ENCODE measurements at places on chromosomes 4 and X. TPM values are rescaled to one million over a fixed set of nuclear protein-coding genes. Genes with fewer than 3 reads are reported as not detected.

Gene SMR3B
- total RNA-seq = not detected

DNA sequence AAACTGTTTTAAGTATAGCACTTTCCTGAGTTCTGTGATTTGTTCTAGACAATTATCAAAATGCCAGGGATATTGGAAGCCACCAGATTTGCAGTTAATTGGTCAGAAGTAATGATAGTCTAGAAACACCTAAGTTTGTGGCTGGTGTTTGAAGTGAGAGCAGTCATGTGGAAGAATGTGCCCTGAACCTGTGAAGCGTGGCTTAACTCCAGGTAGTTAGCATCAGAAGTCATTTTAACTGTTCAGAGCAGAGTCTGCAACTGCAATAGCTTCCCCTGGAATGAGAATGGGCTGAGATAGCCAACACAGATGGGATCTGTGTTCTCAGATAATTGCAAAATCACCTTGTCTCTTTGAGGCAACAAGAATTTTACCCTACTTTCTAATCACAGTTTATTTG, 255.1 kb upstream of the GK2 start:
- no peak for DNase-seq

DNA sequence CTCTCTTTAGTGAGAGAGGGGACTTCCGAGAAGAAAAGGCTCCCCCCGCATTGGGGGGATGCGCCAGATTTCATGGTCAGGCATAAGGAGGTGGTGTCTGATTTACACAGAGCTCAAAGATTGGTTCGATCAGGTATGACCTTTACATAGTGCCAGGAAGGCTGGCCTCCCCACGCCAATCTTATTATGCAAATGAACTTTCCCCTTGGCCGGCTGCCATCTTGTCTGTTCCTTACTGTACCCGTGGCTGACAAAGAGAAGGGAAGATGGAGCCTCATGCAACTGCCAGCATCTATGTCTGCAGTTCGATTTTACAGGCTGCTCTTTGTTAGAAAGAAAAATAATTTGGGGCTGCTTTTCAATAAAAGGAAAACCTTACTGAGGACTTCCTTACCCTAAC, 197.2 kb downstream of the GPM6A start:
- DNase-seq = no peak

DNA sequence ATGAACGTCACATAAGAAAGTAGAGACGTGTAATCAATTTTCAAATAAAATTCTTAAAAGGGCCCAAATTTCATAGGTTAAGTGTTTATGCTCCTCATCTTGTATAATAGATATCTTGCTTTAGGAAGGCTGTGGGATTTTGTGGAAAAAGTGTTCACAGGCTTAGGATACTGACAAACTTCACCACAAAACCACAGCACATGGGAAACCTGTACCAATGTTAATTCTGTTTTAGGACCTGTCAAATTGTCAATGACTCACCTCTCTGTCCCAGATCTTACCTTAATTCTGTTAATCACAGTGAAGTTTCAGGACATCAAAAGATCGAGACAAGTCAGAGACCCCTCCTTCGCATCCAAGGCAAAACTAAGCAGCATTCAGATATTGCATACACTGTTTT, 24.2 kb downstream of the FGFBP1 start:
- no peak for DNase-seq

DNA sequence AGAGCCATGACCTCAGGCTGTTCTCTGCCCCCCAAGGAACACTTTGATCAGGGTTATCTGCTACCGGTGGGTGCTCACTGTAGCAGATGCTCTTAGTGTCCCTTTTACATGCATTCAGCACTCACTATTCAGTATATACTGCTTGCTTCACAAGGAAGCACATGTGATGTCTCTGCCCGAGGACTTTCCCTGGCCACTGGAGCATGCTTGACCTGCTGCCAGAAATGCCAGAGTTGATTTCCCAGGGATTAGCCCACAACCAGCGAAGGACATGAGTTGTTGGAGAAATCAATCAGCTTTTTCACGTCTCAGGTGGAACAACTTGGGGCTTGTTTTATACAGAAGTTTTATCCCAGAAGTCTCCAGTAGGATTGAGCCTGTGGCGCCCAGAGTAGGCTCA, 51.2 kb upstream of the RPS6KA3 start:
- no peak for DNase-seq

Measured in dermis blood vessel endothelial cell (primary cell).